ENCODE measurements at places on chromosomes 1 and 21.

GRCh38 chr1:225412803-225413351 lies 15.0 kb downstream of the LBR start:
- DNase-seq: no peak

GRCh38 chr21:45970674-45971615 lies 10.6 kb upstream of the COL6A1 start:
- no peak for DNase-seq

DNA sequence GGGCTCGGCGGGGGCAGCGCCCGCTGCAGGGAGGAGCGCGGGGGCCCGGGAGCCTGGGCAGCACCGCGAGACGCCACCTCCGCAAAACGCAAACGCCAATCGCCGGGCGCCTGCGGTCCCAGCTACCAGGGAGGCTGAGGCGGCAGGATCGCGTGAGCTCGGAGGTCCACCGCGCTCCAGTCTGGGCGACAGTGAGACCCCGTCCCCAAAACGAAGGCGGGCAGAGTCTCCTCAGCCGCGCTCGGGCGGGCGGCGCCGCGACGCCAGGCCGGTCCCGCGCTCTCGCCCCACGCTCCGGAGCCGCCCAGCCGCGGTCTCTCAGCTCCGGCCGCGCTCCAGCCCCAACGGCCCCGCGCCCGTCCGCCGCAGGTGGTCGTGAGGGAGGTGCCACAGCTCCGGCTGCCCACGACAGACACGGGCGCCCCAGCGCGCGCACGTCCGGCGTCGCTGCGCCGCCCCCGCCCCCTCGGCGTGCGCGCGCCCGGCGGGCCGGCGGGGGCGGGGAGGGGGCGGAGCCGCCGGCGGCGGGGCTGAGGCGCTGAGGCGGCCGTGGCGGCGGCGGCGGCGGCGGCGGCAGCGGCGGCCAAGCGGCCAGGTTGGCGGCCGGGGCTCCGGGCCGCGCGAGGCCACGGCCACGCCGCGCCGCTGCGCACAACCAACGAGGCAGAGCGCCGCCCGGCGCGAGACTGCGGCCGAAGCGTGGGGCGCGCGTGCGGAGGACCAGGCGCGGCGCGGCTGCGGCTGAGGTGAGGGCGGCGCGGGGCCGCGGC lies at the start of gene ADARB1:
Gene ADARB1, plus strand, starts transcription at position 533 of the 770 bp plus-strand sequence. CDS start 97,077 bp downstream, outside the sequence.
- peak; percentile 46 for DNase-seq

GRCh38 chr1:109619576-109620400 lies at the start of the genes AMPD2 and GNAT2:
TSS of gene AMPD2 (plus strand) at chr1:109619837. CDS start at chr1:109621176, 1,339 bp downstream.
TSS of gene GNAT2 (minus strand) at chr1:109619616. CDS start at chr1:109612870, 6,746 bp downstream.
- peak; percentile 74 for DNase-seq

DNA sequence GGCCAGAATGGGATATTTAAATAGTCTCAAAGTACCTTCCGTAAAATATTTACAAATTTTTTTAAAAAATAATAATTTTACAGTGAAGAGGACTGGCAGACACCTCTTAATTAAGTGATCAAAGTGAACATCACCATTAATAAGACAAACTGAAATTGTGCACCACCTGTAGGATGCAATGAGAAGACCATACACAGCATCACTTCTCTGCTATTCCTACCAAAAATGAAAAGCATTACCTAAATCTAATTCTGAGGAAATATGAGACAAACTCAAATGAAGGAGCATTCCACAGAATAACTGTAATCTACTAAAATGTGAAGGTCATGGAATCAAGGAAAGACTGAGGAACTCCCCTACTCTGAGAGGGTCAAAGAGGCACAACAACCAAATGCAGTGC lies 68.2 kb upstream of the PRDX6 start:
- DNase-seq: no peak

GRCh38 chr1:235139315-235139714 lies 10.7 kb upstream of the TOMM20 start:
- no peak for DNase-seq

DNA sequence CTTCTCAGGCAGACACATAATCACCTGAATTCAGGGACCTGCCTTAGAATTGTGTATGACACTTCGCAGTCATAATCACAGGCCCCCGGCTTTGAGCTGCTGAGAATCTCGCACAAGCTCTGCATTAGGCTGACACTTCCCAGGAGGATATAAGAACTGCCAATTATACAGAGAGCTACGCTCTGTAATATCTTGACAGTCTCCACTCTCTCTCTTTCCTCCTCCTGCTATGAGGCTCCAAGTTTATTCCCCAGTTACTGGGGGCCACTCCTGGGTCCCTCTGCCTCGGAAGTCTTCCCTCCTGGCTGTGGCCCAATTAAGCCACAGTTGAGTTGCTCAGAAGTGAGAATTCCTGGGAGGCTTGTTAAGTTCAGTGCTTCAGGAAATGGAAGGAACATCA lies 42.7 kb downstream of the EBNA1BP2 start:
- no peak for DNase-seq

DNA sequence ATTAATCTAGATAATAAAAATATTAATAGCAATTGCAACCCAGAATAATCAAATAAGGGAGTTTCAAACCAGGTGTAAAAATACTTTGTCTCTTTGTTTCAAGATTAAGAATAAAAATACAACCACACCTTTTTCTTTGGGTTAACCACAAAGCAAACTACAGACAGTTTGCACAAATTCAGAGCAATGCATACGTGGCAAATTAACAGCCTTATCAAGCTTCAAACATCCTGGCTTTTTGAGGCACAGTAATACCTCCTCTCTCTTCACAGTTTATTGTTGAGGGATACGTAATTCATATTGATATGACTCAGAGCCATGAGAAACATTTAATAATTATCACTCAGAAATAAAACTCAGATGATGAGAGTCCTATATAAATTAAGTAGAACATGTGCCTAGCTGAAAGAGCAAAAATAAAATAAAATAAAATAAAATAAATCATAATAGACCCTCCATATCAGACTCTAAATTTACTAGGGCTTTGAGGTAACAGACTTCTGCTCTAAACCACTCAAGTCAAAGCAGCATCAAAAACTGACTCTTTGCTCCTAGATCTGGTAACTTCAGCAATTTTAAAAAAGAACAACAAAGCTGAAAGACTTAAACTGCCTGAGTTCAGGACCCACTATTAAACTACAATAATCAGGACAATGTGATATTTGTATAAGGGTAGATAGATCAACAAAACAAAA lies 11.4 kb downstream of the EDEM3 start:
- DNase-seq: no peak

GRCh38 chr1:67749844-67750690 lies 65.1 kb downstream of the GADD45A start:
- DNase-seq: peak; percentile 38

DNA sequence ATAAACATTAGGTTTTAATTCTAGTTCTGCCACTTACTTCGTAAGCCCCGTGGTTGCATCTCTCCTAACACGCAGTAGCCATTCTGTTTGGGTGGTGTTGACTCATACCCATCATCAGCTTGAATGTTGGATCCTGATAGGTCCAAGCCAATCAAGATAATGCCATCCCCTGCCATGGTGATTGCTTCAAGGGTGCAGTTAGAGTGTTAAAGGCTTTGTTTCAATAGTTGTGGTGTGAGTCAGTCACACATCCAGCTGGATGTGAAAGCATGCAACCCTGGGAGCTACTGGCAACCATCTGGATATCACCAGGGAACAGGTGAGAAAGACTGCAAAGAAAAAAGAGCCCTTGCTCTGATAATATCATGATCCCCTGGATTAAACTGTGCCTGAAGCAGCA lies 69.1 kb downstream of the OMA1 start:
- no peak for DNase-seq

DNA sequence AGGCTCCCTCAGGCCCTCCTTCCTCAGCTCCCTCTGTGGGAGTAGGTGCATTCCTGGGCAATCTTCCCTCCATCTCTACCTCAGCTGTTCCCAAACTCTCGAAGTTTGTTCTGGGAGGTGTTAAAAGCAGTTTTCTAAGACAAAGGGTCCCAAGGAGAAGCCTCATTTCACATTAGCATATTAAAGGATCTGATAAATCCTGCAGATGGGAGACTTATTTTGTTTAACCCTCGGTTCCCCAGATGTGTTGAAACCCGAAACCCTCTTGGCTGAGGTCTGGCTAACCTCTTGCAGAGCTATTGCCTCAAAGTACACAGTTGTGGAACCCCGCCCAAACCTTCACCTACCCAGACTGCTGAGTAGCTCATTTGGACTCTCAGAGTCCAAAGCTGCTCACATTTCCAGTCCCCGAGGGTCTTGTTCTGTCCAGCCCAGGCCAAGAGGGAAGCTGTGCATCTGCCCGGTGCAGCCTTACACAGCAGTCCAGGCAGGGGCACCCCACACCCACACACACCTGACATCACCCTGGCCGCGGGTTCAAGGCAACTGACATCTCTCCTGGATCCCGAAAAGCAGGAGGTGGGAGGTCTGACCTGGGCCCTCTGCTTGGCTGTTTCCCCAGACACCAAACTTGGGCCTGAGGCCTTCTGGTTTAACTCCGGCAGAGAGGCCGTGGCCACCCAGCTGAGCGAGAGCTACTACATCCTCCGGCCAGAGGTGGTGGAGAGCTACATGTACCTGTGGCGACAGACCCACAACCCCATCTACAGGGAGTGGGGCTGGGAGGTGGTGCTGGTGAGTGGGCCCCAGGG lies 19.5 kb upstream of the SELENON start:
- DNase-seq: no peak

- DNase-seq: no peak
Measured at GRCh38 chr1:86636898-86637297, 67.5 kb upstream of the SH3GLB1 start.

- no peak for DNase-seq
Measured at GRCh38 chr21:25425156-25425555, 182.1 kb downstream of the MRPL39 start.

GRCh38 chr1:100178091-100178490 lies at the start of gene LRRC39:
TSS of gene LRRC39 (minus strand) at chr1:100178256. CDS start at chr1:100168516, 9,740 bp downstream.
- no peak for DNase-seq

- DNase-seq: no peak
Measured at GRCh38 chr1:20723159-20723536, 5.3 kb upstream of the KIF17 start.

DNA sequence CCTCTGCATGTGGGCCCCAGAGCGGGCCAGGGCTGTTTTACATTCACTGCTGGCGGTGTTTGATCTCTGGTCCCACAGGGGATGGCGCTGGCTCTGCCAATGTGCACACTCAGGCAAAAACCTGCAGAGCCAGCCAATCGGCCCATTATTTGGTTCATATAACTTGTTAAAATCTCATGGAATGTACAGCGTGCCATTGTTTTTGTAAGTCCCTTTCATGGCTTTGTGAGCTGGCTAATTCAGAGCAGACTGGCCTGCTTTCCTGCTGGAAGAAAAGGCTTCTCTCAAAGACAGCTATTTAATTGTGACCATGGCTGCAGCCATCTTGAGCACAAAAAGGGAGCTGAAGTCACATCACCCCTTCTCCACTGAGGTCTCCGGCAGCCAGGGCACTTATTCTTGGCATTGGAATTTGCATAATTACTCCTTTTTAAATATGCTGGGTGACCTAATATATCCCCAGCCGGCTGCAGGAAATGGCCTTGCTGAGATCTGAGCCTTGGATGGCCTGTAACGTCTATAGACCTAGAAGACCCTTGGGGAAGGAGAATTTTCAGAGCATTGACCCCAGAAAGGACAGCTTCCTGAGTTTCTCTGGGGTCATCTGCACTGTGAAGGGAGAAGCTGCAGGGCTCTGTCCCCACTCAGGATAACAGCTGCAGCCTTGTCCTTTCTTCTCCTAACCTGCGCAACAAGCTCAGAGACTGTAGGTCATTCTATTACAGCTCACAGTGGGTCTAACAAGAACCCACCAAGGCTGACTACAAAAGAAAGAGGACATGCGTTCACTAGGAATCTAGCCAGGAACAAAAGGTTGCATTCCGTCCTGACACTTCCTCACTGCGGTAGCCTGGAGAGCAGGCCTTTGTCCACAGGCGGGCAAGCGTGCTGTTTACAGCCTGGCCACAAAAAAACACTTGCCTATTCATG lies 45.8 kb downstream of the BCAR3 start:
- DNase-seq: no peak

GRCh38 chr1:171081763-171082201 lies 8.9 kb upstream of the FMO3 start:
- no peak for DNase-seq

- no peak for DNase-seq
Measured at GRCh38 chr1:170367615-170368014, 164.4 kb upstream of the GORAB start.

DNA sequence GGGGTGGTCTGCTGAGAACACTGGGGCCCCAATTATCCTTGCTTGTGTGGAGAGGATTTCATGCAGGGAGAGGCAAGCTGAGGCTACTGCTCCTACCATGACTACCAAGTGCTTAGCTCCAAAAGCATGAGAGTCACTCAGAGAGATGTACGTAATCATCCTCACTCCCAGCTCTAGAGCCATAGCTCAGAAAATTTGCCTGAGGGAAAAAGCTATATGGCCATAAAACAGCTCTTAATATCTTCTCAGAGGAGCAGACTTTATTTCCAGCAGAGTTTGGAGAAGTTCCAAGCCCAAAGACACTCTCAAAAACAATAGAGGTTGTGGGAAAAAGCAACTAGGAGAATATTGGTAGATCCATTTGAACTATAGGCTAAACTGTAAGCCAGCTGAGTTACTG lies 106.4 kb upstream of the PBX1 start:
- DNase-seq: no peak

- DNase-seq: no peak
Measured at GRCh38 chr1:27298632-27299384, 23.2 kb upstream of the TMEM222 start.

GRCh38 chr1:43653339-43653738 lies 3.4 kb downstream of the KDM4A start:
- DNase-seq: no peak

DNA sequence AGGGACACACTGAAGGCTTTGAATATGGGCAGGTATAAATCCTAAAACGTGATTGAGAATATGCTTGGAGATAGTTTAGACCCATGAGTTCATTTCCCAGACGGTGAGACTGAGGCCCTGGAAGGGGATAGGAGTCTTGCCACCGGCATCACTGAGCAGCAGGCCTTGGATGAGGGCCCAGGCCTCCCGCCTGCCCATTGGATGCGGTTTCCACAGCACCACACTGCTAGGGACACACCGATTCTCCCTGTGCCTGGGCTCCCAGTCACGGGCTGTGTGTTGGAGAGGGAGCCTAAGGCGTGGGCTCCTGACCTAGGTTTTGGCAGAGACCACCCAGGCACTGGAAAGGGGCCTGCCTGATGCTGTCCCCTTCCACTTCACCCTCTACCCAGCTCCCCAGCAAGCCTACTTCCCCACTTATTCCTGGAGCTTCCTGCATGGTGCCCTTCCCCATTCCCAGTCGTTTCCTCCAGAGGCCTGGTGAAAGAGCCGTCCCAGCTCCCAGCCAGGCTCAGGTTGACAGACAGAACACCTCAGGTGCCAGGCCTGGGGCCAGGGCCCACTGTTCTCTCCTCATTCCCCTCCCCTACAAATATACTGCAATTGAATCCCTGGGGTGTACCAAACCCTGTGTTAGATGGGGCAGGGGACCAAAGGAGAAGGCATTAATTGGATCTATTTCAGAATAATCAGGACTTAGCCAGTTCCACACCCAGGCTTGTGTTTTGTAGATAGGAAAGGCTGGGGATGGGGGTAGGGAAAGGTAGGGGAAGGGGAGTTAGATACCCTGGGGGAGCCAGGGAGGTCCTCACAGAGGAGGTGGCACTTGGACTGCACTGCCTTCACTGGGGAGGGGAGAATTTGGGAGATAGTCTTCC lies 3.4 kb downstream of the FOXO6 start:
- no peak for DNase-seq

- DNase-seq: no peak
Measured at GRCh38 chr1:92583821-92584760, 97.4 kb upstream of the GFI1 start.

Measured in NCI-H146 (cell line).